ENCODE measurements at places on chromosomes 5 and 9.
A peak's percentile ranks its signal among the peaks of the same experiment; 100 is the strongest.

DNA sequence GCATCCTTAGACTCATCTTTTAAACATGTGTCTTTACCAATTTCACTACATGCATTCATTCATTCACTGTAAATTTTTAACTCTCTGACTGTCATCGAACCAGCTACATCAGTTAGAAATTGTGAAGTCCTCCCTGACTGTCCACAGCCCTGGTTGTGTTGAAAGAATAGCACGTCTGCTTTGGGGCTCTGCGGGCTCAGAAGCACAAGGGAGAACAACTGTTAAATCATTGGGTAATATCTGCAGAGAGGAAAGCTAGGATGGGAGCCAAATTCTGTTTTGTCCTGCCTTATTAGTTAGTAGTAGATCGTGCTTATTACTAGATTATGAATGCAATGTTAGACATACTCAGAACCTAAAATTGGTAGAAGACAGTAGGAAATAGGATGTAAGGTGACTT lies 26.3 kb upstream of the FAM120AOS start:
- no peak for DNase-seq

DNA sequence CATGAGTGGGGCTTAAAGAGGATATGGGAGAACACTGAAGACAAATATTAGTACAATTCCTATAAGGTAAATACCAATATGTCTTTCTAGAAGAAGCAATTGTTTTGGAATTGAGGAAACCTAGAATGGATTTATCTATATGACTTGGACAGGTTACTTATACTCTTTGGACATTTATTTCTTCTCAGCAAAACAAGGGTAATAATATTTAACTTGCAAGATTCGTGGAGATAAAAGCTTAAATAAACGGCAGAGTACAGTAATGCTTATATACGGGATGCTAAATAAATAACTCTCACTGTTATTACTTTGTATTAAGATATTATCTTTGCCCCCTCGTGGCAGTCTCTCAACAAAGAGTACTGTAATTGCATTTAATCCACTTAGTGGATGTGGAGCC lies 8.6 kb downstream of the DMRTA1 start:
- DNase-seq, result no peak

DNA sequence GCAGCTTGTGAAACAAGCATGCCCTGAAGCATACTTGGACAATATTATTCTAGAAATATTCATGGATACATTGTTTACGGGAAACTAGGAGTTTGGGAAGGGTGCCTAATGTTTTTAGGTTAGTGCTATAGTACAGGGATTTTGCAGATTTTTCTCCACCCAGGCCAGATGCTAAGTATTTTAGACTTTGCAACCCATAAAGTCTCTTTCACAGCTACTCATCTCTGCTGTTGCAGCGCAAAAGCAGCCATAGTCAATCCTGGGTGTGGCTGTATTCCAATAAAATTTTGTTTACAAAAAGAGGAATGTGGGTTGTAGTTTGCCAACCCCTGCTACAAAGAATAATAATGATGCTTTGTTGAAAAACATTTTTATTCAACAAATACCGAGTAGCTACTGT lies 106.2 kb downstream of the CEMIP2 start:
- DNase-seq, result no peak

GRCh38 chr5:179268399-179268952 lies 76.8 kb downstream of the ADAMTS2 start:
- DNase-seq, result no peak

- no peak for DNase-seq
Observed at GRCh38 chr5:39331861-39332381, 32.4 kb downstream of the C9 start.

DNA sequence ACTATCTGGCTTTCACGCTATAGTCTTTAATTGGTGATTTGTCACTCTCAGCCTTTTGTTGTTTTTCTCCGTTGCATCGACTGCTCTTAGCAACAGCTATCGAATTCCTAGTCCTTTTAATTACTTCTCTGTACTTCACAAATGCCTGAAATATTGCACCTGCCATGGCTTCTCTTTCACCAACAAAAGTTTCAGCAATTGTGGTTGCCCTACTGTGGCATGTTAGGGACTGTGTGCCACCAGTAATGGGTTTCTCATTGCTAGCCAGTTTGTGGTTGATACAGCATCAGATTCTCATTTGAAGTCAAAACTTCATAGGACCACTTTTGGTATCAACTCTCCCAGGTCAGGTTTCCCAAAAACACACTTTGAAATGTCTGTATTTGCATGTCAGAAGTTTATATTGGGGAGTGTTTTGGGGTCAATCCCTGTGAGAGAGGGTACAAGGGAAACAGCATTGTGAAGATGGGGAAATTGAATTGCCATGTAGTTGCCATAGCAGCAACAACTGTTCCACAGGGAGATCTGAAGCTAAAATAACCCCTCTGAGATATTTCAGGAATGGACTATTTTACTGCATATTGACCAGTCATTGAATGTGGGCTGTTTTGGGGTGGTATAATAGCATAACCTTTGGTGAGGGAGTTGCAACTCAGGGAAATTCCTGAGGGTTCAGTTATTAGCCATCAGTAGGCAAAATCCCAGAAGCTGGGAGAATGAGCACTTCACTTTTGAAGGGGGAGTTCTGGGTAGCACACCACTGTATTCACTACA lies 99.2 kb downstream of the WDR70 start:
- DNase-seq, result no peak

- no peak for DNase-seq
Observed at GRCh38 chr5:14364096-14364495, 217.5 kb upstream of the OTULINL start.

- DNase-seq, result peak; percentile 81
Observed at GRCh38 chr9:2620919-2621721, 467 bp upstream of the VLDLR start.

- DNase-seq, result no peak
Observed at GRCh38 chr9:37906312-37907239, 2.6 kb upstream of the SLC25A51 start.

GRCh38 chr9:126611193-126611591 lies 2.5 kb upstream of the LMX1B start:
- DNase-seq, result no peak

DNA sequence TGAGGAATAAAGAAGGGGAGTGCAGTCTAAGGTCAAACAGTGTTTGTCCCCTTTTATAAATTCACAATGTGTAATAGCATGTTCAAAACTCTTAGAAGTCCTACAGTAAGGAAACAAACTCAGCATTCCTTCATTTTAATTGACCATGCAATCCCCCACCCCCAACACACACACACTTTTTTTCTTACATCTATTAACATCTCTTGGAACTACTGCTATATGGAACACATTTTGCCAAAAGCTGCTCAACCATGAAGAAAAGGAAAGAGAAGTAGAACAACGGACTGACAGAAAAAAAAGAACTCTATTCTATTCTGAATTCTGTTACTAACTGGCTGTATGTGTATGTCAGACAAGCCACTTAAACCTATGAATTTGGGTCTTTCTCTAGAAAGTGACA lies 2.8 kb upstream of the CTNNAL1 start:
- DNase-seq, result no peak

DNA sequence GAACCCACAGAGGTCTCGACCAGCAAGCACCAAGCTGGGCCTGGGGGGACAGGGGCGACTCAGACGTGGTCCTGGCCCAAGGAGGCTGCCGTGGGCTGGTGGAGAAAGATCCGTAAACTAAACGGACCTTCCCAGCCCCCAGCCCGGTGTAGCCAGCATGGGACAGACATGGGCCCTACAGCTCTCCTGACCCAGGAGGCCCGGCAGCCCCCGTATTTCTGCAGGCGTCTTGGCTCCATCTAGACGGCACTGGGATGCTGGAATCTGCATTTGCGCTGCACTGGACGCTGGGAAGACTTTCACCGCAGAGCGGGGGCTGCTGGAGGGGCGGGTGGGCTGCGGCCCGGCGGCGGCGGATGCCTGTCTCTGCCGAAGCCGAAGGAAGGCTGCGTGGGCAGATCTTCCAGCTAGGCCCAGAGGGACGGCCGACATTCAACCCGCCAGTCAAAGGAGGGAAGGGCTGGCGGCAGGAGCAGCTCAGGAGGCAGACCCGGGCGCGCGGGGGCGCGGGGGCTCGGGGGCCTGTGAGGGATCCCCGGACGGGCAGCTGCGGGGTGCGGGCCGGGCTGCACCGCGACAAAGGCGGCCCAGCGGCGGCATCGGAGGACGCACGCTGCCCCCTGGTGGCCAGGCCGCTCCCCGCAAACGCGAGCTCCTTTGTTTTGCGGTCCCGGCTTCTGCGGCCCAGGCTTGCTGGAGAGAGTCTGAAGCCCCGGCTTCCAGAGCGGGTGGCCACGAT lies 266.2 kb downstream of the NSG2 start:
- peak; percentile 54 for DNase-seq

All from A549 (cell line).